CMK (cell line): ENCODE measurements at places on chromosomes 2 and 18.
A peak's percentile ranks its signal among the peaks of the same experiment; 100 is the strongest.

GRCh38 chr18:54877076-54877475 lies 48.8 kb downstream of the RAB27B start:
- DNase-seq = no peak

DNA sequence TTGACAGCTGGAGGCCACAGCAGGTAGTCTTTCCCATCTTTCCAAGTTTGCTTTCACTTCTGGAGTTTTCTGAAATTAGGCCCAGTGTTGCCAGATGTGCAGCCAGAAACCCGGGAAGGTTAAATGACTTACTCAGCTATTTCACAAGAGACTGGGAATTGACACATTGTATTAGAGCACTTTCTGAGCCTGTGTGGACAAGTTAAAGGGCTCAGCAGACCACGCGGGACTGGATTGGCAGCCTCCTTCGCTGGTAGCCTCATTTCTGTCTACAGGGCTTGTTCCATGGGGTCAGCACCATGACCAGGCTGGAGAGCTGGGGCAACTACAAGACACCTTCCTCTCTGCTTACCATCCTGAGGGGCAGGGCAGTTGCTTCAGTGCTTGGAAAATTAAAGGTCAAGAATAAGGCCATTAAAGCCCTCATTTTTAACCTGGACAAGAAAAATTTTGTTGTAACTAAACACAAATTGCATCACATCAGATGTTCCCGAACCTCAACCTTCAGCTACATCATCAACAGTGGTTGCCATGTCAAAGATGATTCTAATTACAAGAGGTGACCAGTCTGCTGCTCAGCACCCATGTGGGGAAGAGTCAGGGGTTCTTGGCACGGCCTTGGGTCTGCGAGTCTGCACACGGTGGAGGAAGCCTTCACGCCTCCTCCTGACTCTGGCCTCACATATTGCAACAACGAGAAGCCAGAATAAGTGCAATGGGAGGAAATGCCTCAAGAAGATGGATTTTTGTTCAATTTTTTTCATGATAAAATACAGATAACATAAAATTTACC lies 279.5 kb upstream of the RAB6C start:
- DNase-seq = no peak

GRCh38 chr2:177478029-177478428 lies 85.5 kb downstream of the AGPS start:
- DNase-seq = no peak

DNA sequence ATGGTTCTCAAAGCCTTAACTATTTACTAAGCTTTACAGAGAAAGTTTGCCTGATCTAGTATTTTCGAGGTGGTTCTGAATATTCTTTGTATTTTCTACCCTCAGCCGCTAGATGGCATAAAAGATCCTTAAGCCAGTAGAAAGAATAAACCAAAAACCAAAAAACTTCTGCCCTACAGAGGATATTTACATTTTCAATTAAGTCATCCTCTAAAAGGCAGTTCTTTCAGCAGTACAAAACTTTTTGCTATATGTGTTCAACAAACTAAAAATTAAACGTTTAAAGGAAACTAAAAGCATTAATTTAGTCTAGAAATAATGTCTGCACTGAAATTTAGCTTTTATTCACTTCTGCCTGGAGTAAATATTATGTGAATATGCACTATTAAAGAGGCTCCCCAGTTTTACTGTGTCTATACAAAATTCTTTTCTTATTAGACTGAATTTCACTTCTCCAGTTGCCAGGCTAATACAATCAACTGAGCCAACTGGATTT lies 297.5 kb downstream of the PIEZO2 start:
- DNase-seq = no peak

DNA sequence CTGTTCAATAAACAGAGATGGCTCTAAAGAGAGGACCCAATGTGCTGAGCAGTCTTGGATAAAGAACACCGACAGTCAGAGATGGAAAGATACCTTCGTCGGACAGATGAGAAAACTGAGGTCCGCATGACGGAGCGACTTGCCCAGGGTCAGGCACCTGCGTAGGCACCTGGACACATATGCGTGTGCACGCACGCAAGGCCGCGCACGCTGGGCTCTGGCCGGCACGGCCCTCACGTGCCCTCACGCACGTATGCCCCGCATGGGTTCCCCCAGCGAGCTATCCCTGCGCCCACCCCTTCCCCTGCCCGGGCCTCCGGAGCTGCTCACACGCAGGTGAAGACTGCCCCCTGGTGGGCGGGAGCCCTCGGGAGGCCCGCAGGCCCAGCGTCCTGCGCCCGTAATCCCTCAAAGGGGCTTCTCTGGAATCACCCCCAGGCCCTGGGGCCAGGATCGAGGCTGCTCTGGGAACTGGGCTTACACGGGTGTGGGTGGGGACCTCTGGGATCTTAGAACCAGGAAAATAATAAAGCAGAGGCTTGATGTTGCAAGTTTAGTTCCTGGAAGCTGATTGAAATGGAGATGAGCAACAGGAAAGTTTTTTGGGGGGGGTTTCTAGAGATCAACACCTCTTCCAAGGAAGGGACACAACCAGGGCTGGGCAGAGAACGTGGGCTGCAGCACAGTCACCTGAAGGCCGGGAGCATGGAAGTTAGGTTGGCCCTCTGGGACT lies 246.3 kb downstream of the TNS1 start:
- peak; percentile 49 for DNase-seq

GRCh38 chr2:72983500-72984161 lies 66.3 kb downstream of the EMX1 start:
- no peak for DNase-seq

GRCh38 chr2:47303341-47304148 lies 99.4 kb upstream of the MSH2 start:
- DNase-seq = no peak

DNA sequence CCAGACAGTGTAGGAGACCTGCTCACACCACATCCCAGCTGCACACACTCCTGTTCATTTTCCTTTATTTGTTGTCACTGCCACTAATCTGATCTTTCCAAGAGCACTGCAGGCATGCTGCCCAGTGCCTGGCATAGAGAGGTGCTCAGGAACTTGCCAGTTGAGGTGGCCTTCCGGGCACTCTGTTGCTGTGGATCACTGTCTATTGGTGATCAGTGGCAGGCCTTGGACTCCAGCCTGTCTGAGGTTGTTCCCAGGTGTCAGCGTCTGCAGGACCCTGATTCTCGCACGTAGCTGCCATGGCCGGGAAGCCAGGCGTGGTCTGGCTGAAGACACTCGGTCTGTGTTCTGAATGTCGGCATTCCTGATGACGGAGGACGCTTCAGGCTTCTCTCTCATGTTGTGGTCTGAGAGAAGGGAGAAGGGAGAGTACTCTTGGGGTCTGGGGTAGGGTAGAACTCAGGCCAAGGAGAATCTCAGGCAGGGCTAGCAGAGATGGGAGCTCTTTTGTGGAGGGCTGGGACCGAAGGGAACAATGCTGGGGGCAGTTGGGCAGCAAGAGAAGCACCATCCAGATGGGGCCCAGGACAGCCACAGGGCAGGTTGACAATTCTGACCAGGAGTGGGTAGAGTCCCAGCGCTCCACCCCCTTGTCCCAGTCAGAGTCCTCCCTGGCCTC lies 240.9 kb downstream of the MYCN start:
- no peak for DNase-seq

- DNase-seq = peak; percentile 36
These were observed 30.5 kb downstream of the HPCAL1 start for GRCh38 chr2:10333247-10333613.

DNA sequence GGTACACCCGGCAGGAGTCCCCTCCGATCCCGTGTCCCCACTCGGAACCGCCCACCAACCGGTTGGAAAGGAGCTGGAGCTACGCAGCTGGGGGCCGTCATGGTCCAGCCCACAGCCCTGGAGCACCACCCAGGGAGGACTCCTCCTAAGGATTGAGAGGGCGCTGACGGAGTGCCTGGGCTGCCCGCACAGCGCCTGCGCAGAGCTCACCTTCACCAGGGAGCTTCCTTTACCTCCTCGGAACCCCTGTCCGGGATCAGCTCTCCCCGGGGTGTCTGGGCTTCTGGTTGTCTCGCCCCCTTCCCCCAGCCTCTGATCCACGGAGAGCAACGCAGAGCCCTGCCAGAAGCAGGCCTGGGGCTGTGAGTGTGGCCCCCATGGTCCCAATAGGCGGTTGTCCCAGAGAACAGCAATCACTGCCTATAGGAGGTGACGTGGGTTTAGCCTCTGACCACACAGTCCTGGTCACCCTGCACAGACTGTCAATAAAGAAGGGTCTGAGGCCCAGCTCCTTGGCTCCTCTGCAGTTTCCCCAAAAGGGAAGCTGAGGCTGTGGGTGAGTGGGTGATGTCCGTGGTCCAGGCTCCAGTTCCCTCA lies 14.6 kb downstream of the ALPG start:
- DNase-seq = no peak

DNA sequence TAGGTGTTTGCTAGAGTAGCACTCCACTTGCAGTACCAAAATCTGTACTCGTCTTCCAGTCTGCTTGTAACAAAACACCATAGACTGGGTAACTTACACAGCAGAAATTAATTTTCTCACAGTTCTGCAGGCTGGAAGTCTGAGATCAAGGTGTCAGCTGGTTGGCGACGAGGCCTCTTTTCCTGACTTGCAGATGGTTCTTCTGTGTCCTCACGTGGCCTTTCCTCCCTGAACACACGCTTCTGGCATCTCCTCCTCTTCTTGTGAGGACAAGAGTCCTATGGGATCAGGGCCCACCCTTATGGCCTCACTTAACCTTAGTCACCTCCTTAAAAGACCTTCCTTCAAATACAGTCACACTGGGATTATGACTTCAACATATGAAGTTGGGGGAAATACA lies 493.5 kb upstream of the MYT1L start:
- no peak for DNase-seq

DNA sequence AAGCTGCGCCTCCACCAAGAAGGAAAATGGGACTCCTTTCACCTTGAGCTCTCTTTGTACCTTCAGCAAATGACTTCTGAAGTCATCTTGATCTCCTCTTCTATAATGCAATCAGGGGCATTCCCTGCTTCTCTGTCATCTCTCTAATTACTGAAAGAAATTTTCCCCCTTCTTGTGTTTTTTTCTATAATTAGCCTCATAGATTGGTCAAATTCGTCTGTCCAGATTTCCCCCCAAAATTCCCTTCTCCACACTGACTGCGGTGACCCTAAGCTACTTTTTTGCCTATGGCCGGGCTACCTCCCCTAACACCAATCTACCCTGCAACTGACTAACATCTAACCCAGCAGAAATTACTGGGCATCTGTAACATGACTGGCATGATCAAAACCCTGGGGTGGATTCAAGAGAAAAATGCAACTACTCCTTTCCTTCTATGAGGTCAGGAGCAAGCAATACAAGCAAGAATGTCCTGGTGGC lies 168.6 kb downstream of the BCL2 start:
- DNase-seq = no peak

- no peak for DNase-seq
These were observed 495.7 kb downstream of the TSN start for GRCh38 chr2:122251158-122251557.

GRCh38 chr2:53114991-53115390 lies 652.6 kb upstream of the CHAC2 start:
- no peak for DNase-seq
